ENCODE measurements at places on chromosomes 2 and 18.
A peak's percentile ranks its signal among the peaks of the same experiment; 100 is the strongest.

- no peak for DNase-seq
Measured at GRCh38 chr2:108171657-108172056, 68.1 kb upstream of the SULT1C3 start.

- peak; percentile 42 for DNase-seq
Measured at GRCh38 chr18:48161191-48161910, 230.9 kb upstream of the SMAD2 start.

- no peak for DNase-seq
Measured at GRCh38 chr2:151289972-151290866, 751 bp upstream of the NMI start.

DNA sequence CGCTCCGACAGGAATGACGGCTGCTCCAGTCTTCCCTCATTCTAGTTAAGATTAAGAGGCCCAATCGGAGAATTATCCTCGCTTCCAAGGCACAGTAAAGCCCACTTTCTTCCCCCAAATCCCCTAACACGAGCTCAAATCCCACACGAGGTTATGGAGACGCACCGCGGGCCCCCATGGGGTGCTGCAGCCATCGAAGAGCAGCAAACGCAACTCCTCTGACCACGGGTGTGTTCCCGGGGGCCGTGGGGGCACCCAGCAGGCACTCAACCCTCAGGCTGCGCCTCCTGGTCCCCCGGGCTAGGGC lies 446 bp downstream of the COPS9 start:
- no peak for DNase-seq

GRCh38 chr2:238444242-238444641 lies 17.5 kb downstream of the ASB1 start:
- DNase-seq, result no peak

DNA sequence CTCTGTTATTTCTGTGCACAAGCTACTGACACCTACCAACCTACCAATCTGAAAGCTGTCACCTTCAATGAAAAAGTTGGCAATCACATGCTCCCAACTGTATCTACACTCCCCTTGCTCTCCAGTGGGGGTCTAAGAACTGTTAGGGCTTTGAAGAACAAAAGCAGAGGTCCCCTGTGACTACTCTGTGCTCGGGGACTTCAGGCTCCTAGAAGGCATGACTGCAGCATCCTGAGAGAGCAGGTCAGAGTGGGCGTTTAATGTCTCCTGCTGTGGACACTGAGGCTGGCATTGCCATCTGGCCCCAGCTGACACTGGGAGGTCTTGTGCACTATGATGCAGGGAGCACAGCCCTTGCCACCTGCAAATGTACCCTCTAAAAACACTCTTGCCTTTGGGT lies 93.3 kb downstream of the ACTR2 start:
- no peak for DNase-seq

- no peak for DNase-seq
Measured at GRCh38 chr18:31736630-31737029, 24.1 kb downstream of the SLC25A52 start.

GRCh38 chr2:161166538-161167409 lies 6.5 kb downstream of the TANK start:
- DNase-seq, result no peak

GRCh38 chr2:44275927-44276303 lies 635 bp downstream of the SLC3A1 start:
- DNase-seq, result no peak

- DNase-seq, result no peak
Measured at GRCh38 chr2:94869131-94869530, 2.1 kb upstream of the TEKT4 start.

DNA sequence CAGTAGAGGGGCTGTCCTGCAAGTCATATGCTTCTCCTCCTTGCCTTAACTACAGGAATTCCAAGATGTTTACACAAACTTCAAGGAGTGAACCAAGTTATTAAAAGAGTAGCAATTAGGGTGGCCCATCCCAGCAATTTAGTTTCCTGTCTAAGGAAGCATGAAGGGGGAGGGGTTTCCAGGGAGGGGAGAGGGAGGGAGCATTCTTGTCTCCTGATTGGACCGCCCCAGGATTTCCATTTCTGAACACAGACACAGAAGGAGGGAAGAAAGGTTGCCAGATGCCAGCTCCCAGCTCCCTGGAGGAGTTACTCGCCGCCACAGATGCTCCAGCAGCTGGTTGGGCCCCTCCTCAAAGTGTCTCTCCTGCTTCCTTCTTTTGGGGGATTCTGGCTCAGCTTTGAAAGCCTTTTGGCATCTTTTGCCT lies 107.6 kb downstream of the TRIB2 start:
- DNase-seq, result no peak

DNA sequence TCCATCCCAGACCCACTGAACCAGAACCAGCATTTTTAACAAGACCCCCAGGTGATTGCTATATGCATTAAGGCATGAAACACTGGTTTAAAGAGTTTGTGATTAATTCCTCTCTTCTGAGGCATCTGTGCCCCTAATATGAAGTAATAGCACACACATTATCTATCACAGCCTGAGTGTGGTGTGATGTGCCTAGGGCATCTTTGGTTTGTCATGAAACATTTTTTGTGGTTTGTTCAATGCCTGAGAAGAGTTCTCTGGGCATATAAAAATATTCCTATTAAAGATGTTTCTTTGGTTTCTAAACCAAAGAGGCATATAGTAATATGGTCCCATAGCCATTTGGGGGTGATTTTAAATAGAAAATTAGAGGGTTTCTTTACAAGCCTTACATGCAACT lies 221.7 kb upstream of the SPOPL start:
- DNase-seq, result no peak

DNA sequence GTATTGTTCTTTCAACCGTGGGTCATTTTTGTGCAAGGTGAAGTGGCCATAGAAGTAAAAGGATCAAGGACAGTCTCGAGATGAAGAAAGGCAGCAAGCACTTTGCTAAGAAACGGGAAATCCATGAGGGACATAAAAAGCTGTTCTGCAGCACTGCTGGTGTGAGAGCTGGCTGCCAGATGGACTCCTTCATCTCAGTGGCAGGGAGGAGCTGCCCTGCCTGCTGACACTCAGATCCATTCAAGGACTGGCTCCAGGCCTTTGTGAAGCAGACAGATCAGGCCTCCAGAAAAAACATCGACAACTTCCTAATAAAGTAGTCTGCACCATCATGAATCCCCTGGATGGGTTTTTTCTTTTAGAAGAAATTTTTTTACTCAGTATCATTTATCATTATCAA lies 29.5 kb downstream of the RMC1 start:
- no peak for DNase-seq

DNA sequence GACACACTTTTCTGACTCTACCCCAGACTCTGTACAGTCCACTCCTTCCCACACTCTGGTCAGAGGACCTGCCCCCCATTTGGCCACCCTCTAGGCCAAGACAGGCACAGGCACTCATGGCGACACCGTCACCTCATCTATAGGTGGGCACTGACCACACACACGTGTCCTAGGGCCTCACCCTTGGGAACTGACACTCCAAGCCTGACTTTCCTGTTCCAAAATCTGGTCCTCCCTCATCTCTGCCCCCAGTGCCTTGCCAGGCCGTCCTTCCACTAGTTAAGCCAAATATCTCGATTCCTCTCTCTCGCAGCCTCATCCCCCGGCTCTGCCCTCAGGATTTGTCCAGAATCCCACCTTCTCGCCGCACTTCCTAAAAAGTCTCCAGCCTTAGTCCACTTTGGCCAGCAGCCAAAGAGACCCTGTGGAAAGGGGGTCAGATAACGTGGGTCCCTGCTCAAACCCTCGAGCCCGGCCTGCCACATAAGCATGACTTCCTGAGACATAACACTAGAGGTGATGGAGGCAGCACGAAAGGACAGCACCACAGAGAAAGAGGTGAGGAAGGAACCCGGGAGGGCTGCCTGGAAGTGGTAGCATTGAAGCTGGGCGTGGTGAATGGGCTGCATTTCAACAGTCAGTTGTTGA lies 105.8 kb upstream of the OTOS start:
- no peak for DNase-seq

DNA sequence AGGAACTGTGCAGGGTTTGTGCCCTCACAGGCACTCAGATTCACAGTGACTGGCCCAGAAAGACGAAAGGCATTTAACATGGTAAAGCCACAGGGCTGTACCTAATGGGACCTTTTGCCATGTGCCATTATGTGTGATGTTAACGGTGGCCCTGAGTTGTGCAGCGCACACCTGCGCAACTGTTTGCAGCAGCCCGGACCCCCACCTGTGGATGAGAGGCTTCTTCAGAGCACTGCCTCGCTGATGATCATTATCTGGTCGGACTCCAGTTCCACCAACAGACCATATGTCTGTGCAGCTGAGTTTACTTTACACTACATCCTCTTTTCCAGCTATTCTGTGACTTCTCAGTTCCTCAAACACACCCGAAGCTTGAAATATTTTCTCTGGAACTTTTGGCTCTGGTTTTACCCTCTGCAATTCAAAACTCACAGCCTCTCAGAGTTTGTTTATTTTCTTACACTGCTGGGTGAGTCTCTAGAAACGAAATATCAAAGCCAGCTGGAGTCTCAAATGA lies 35.6 kb upstream of the UBE2F start:
- no peak for DNase-seq

GRCh38 chr2:195600778-195601177 lies 56.2 kb upstream of the SLC39A10 start:
- no peak for DNase-seq

DNA sequence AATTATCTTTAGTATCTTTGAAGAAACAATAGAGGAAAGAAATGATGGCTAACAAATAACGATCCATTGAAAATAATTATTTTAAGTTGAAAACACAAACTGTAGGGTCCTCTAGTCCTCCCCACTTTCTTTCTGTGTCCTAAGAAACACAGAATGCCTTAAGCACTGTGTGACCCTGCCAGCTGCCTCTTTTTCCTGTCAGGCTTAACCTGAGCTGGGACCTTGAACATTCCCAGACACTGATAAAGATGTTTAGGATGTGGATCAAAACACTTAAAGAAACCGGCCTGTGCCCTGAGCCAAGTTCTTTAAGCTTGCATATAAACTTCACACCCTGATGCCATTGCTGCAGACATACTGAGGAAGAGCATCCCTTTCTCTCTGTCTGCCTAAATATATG lies 755.4 kb upstream of the VRK2 start:
- DNase-seq, result no peak

DNA sequence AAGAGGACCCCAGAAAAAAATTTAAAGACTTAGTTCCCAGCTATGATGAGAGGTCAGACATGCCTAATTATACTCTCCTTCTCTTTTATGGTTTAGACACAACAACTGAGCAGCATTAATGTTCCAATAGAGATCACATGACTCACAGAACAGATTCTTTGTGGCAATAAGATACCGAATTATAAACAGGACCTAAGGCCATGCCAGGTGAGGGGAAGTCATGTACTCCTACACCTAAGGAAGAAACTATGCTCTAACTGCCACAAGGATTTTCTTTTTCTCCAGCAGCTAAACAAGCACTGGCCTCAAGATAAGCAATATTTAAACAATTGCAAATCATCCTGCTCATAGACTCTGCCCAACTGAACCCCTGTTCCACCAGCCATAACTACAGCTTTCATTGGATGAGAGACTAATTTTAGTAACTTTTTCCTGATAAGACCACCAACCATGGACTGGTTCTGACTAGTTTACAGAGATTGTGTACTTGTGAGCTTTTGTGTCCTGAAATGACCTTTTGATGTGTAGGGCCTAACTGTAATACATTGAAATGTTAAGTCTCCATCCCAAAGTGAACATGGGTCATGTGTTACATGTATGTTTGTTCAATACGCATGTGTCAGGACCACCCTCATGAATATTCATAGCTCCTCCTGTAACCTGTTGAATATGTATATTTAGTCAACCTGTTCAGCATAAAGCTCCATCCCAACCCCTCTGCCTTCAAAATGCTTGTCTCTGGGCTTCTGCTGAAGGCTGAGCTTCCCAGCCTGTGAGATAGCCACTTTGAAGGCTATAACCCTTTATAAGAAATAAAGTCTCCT lies 21.6 kb upstream of the NFE2L2 start:
- no peak for DNase-seq

DNA sequence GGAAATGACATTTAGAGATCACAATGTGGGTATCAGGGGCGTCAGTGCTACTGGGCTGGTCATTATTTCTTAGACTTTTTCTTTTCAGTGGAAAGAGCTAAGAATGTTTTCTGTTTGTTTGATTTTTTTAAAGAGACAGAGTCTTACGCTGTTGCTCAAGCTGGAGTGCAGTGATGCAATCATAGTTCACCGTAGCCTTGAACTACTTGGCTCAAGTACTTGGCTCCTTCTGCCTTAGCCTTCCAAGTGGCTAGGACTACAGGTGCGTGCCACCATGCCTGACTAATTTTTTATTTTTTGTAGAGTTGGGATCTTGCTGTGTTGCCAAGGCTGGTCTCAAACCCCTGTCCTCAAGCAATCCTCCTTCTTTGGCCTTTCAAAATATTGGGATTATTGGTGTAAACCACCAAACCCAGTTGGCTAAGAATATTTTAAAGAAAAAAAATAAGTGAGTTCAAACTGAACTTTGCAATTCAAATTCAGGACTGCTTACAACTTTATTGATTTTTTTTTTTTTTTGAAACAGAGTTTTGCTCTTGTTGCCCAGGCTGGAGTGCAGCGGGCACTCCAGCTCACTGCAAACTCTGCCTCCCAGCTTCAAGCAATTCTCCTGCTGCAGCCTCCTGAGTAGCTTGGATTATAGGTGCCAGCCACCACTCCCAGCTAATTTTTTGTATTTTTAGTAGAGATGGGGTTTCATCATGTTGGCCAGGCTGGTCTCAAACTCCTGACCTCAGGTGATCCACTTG lies 154.2 kb downstream of the MIB1 start:
- DNase-seq, result no peak

GRCh38 chr2:43495727-43496126 lies 100.1 kb downstream of the THADA start:
- no peak for DNase-seq

GRCh38 chr18:44036501-44036900 lies 644.2 kb upstream of the SETBP1 start:
- DNase-seq, result no peak

DNA sequence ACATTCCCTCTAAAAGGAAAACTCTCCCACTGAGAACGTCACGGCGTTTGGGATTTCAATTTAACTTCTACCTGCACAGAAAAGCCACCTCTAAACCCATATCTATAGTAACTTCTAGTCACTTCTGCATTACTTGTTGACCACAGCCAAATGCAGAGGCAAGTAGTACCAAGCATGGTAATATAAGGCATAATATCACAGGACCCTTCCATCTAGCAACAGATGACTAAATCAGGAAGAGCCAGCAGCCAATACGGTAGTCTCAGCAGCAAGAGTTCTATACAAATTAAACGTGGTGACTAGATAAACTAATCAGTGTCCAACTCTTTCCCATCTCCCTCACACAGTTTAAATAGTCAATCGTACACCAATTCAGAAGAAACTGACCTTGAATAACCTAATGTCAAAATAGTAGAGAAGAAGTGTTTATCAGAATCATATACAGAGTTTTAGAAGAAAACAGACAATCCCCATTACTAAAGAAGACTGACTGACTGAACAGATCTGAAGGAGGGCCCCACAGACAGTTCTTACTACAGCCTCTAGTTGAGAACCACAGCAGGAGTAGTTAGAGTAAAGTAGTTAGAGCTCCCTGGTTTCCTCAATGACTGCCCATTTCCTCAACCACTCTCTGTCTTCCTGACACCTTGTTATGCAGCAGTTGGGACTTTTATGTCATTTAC lies 30.0 kb downstream of the MEMO1 start:
- no peak for DNase-seq

GRCh38 chr18:59792353-59792752 lies 95.1 kb upstream of the CCBE1 start:
- no peak for DNase-seq
